ENCODE measurements at places on chromosomes 16 and 17.
A peak's percentile ranks its signal among the peaks of the same experiment; 100 is the strongest.

DNA sequence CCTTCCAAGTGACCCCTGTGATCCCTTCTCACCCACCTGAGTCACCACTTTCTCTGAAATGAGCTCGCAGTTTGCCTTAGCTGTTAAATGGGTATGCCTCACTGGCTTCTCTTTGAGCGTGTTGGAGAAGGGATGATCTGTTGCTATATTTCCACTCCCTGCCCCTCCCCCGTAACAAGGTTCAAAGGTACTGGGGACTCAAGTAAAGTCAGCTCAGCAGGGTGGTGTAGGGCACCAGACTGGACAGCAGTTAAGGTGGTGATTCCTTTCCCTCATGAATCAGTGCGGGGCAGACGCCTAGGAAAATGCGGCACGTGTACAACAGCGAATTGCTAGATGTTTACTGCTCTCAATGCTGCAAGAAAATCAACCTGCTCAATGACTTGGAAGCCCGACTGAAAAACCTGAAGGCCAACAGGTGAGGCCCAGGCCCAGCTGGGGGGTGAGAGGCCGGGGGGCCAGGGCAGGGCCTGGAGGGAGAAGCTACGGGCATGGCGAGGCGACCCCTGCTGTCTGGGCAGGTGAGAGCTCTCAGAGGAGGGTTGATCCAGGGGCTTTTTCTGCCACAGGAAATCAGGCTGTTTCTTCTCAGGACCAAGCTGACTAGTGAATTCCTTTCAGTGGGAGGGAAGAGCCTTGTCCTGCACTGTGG is 130.3 kb downstream of the RAB11FIP4 start:
- no peak for DNase-seq

DNA sequence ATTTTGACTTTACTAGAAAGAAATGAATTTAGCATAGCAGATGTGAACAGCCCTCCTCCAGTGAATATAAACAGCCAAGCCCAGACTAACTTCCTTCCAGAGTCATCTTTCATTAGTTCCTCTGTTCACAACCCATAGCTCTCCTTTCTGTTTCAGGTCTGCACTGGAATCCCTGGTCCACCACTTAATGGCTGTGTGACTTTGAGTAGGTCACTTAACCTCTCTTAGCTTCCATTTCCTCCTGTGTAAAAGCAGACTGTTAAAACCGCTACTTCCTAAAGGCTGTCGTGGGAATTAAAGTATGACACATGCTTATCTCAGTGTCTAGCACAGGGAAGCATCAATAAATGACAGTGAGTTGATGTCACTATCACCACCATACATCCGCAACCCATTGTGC is 7.5 kb downstream of the SLC6A4 start:
- no peak for DNase-seq

- no peak for DNase-seq
Measured at GRCh38 chr17:80119271-80119791, 17.9 kb downstream of the GAA start.

- DNase-seq: peak; percentile 61
Measured at GRCh38 chr16:30927789-30928378, 4.5 kb downstream of the FBXL19 start.

Data from left renal cortex interstitium (tissue), 4 donors.